Cerebellar nuclear complex (tissue), 1 donor: ENCODE measurements at places on chromosomes 13 and 19.

GRCh38 chr19:55498246-55498840, 10.1 kb downstream of the SSC5D start:
- DNase-seq: no peak

- DNase-seq: no peak
Observed at GRCh38 chr19:53541971-53542370, 4.0 kb downstream of the ZNF331 start.

DNA sequence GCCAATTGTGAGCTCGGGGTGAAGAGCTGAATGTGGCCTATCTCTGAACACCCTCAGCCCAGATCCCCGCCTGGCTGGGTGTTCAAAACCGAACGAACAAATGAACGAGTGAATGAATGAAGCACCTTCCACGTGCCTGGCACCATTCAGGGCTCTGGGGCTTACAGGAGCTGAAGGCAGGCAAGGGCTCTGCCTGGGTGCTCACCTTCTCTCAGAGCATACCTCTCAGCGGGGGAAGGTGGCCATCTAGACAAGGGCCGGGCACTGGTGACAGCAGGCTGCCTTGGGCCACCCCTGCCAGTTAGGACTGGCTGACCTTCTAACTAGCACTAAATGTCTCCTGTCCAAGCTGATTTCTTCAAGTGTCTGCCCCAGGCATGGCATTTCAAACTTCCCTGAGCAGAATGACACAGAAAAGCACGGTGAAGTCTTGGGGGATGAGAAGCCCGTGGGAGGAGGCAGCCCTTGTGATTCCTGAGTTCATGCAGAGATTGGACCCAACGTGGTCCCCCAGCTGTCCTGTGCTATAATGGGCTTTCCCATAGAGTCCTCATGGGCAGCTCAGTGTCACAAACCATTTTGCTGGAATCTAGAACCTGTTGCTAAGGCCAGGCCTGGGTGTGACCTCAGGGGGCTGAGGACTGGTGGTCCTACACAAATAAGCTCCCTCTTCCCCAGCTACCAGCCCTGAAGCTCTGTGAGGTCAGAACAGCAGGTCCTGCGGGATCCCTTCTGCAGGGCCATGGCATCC, 27.9 kb upstream of the VSTM2B start:
- DNase-seq: no peak

- DNase-seq: no peak
Observed at GRCh38 chr13:93824286-93824685, 597.7 kb downstream of the GPC6 start.

DNA sequence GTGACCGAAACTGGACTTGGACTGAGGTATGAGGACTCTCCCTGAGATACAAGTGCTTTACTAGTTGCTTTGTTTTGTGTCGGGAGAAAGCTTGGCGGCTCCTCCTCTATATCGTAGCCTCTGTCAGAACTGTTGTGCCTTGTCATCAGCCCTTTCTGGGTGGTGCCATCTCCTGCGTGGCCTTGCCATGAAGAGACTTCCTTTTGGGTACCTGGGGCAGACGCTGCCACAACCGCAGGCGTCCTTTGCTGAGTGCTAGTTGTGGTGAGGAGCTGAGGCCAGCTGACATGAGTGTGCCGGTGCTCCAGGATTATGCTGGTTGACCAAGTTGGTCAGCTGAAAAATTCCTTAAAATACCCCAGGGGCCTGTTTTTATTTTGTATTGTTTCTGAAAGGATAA, 124.5 kb downstream of the AKAP11 start:
- no peak for DNase-seq

- no peak for DNase-seq
Observed at GRCh38 chr13:112926993-112927392, 42.0 kb upstream of the MCF2L start.

DNA sequence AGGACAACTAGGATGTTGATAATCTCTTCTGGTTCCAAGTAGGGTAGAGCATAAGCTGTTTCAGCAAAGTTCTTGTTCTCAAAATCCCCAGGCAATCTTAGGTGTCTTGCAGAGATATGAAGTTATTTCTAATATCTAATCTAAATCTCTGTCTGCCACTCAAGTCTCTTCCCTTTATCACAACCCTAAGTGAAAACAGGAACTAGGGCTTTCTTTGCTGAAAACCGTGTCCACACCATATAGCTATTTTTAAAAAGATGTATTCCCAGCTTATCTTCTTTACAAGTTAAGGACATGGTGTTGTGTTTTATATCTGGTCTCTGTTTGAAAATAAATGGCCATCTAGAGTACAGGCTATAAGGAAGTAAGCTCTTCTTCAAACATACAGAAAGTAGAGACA, 11.3 kb upstream of the RNASEH2B start:
- no peak for DNase-seq

- no peak for DNase-seq
Observed at GRCh38 chr19:31338069-31338776, 11.0 kb downstream of the TSHZ3 start.

GRCh38 chr13:111390522-111391270, 70.3 kb downstream of the TEX29 start:
- DNase-seq: no peak

- DNase-seq: no peak
Observed at GRCh38 chr19:54600212-54600611, 6.8 kb downstream of the LILRA1 start.

- no peak for DNase-seq
Observed at GRCh38 chr13:67136157-67136556, 94.0 kb downstream of the PCDH9 start.

GRCh38 chr13:52428295-52428694, 22.1 kb downstream of the VPS36 start:
- DNase-seq: no peak

DNA sequence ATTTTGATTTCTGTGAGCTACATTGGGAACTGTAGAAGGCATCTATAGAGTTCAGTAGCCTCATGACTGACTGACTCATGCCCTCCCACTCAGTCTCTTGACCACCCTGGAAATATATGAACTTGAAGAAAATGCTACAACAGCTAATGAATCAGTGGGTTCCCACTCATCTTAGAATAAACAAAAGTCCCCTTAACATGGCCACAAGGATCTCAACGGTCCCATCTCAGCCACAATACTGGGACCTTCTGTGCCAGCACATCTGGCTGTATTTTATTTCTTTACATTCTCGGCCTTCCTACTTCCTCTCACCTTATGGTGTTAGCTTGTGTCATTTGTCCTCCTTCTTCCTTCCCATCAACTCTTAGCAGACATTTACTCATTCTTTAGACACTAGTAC, 619.8 kb downstream of the DCT start:
- DNase-seq: no peak

GRCh38 chr13:100203696-100204367, 114.9 kb downstream of the PCCA start:
- DNase-seq: no peak

GRCh38 chr13:98482476-98483444, 94.1 kb downstream of the STK24 start:
- no peak for DNase-seq

- no peak for DNase-seq
Observed at GRCh38 chr19:41862445-41862986, 2.5 kb downstream of the RPS19 start.

- no peak for DNase-seq
Observed at GRCh38 chr13:29801737-29802305, 48.6 kb downstream of the UBL3 start.

- no peak for DNase-seq
Observed at GRCh38 chr13:33057019-33057780, 41.0 kb downstream of the KL start.

GRCh38 chr13:26813980-26814348, 53.4 kb upstream of the GPR12 start:
- DNase-seq: no peak

DNA sequence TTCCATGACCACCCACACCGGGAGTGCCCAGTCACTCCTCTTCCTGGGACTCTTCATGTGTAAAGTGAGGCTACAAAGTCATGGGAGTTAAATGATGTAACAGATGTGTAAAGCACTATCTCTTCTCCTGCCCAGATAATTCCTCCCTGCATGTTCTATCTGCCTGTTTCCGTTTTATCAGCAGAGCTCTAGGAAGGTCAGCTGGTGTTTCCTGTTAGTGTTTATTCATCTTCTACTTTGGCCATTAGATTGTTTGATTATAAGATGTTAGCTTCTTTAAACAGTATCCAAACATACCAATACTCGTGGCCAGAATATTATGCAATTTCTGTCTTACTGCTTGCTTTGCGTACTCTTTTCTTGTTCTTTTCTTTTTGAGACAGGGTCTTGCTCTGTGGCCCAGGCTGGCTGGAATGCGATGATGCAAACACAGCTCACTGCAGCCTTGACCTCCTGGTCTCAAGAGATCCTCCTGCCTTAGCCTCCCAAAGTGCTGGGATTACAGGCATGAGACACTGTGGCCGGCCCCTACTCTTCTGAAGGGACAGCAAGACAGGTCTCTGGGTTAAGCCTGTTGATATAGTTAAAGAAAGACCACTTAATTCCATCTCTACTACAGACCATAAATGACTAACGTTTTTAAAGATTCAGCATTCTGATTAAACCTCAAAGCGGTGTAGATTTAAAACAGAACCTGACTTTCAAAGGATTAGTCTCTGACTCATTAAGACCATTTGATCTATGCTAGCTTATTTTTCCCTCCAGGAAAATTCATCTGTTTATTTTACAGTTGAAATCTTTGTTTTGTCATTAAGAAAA, 97.4 kb upstream of the AKAP11 start:
- no peak for DNase-seq

DNA sequence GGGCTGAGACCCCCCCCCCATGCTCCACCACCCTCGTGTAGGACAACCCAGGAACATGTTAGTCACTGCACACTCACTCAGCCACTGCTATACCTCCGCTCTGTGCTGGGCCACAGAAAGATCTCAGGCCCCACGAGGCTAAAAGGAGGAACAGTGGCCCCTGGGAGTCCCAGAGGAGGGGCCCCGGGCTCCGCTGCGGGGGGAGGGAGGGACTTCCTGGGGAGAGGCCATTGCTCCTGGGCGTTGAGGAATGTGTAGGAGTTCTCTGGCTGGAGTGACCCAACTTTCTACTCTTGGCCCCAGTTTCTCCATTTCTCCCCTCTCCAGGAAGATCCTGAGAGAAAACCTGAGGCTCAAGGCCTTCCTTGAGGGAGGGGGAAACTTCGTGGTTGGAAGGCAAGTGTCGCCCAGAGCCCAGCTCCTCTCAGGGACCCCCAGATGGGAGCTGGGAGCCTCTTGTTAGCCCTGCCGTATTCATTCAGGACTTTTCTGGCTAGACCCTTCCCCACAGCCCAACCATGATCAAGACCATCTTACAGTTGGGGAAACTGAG, 13.6 kb downstream of the ONECUT3 start:
- DNase-seq: no peak

GRCh38 chr19:46821512-46822409, 28.9 kb downstream of the AP2S1 start:
- DNase-seq: no peak

DNA sequence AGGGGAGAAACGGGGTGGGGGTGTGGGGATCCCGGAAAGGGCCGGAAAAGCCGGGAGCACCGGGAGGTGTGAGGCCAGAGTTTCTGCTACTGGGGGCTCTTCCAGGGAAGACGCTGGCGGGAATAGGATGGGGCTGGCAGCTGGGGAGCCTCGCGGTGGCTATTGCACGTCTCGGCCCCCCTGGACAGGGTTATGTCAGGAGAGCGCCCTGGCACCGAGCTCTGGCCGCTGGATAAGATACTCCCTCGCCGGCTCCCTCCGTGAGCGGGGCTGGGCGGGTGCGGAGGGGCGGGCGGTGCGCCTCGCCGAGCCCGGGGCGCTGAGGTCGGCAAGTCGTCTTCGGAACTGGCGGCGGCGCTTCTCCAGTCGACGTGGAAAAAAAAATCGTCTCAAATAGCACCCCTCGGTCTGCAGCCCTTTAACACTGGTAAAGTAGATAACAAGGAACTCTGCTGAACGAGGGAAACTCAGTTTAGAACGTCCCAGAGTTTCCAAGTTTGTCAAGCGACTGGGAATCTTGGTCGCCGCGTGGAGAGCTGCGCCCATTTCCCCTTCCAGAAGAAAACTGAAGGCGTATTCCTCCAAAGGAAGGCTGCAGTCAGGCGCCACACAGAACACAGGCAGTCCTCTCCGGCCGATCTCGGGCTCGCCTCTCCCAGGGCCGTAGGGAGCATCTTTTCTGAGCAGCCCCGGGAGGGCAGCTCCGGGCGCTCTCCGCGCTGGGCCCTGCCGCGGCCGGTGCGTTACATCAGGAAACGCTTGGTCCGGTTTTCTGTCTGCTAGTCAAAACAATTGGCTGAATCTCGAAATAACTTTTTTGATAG, 115.1 kb downstream of the KCNRG start:
- no peak for DNase-seq

GRCh38 chr19:8342316-8342683, 762 bp downstream of the KANK3 start:
- DNase-seq: no peak

- DNase-seq: no peak
Observed at GRCh38 chr13:109481040-109481439, 305.3 kb downstream of the IRS2 start.

DNA sequence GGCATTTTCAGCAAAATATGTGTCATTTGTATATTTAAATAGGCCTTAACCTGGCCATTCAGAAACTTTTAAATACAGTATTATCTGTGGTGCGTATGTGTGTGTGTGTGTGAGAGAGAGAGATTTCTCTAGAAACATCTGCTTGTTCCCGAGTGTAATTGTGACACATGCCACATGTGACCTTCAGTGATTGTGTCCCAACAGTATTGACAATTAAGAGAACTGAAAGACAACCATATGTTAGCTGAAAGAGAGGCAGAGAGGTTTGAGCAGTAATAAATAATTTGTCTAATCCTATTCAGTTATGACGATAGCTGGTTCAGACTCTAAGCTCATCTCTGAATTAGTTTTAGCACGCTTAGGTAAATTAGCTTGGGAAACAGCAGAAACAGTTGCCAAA, 1503.1 kb downstream of the PCDH9 start:
- no peak for DNase-seq

- no peak for DNase-seq
Observed at GRCh38 chr19:29267701-29268100, 54.8 kb upstream of the UQCRFS1 start.

DNA sequence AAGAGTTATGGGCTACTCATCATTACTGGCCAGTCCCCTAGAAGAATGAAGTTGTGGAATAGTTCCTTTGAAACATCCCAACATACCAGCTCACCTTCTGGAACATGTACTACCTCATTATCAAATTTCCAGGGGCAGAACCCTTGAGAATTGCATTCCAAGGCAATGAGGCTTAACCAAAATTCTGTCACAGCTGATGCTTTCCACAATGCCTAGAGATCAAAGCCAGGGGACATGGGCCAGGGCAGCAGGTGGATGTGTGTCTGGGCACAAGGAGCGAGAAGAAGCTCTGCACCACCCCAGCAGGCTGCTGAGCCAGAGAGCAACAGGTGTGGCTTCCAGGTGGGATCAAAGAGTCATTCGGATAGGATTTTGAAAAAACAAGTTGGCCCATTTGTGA, 362.1 kb downstream of the EFNB2 start:
- DNase-seq: no peak

- no peak for DNase-seq
Observed at GRCh38 chr19:58409010-58409790, 751 bp downstream of the ZNF584 start.
